ENCODE measurements at places on chromosomes 2 and 18. TPM values are rescaled to one million over a fixed set of nuclear protein-coding genes. Genes with fewer than 3 reads are reported as not detected.

The GCG gene
- total RNA-seq: not detected

DNA sequence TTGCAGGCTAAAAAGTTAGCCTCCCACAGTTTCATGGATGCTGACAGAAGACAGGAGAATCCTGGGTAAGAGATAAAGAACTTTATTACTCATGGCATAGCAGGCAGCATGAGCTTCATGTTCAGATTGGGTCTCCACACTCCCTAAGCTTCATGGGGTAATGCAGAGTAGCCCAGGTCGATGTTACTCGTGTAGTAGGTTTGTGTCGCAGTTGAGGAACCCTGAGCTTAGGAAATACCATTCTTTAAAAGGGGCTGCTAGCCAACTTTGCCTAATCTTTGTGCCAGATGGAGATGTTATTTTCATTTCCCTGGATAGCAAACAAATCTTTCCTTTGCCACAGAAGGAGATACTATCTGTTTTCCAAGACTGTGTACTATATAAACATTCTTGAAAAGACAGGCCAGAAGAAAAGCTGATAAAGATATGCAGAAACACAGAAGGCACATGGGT, 117.6 kb downstream of the LTBP1 start:
- H3K4me3 ChIP-seq: no peak overlapping the region
- peaks cover 19% of the 10 kb centered on the region for H3K4me1 ChIP-seq
- DNase-seq: no peak
- no peaks in the 10 kb centered on the region for H3K36me3 ChIP-seq
- H3K27me3 ChIP-seq: no peaks in the 10 kb centered on the region
- H3K27ac ChIP-seq: no peak overlapping the region

The NEURL3 gene
- not detected for total RNA-seq

DNA sequence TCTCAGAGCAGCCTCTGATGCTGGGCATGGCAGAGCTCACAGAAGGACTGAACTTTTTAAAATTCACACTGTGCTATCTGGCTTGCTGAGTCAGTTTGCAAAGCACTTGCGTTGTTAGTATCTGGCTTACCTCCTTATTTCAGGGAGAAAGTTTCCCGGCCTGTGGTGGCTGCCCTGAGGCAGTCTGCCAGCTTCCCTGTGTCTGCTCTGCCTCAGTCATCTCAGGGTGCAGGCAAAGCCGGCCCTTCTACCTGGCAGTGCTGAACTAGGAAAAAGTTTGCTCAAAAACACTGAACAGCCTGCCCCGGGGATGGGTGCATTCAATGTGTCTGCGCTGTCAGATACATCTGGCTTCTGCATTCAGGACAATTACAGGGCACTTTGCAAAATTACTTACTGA, 90.2 kb upstream of the UXS1 start:
- H3K4me3 ChIP-seq: no peak overlapping the region
- no peak for DNase-seq
- no peaks in the 10 kb centered on the region for H3K27me3 ChIP-seq

The IL1F10 gene
- total RNA-seq: not detected

GRCh38 chr18:48719974-48720654, 181.3 kb downstream of the CTIF start:
- no peaks in the 10 kb centered on the region for H3K36me3 ChIP-seq
- no peaks in the 10 kb centered on the region for H3K27me3 ChIP-seq

DNA sequence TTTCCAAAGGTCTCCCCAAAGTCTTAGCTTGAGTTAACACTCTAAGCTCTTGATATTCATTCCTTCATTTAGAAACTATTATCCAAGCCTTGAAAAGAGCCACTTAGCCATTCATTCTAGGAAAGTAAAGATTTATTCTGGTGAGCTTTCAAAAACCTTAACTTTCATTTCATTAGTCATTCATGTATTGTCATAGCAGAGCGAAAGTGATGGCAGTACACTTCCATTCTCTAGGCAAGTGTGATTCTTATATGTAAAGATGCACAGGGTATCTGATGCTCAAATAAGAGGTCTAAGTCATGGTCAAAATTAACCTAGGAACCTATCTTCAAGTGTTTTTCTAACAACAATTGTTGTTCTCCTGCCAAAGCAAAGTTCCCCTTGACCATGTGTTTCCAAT, 553.0 kb upstream of the FANCL start:
- H3K27me3 ChIP-seq: 0 out of 2 replicates have a peak, but pooled peaks cover 3% of the 10 kb centered on the region
- H3K27ac ChIP-seq: no peak overlapping the region
- H3K36me3 ChIP-seq: no peaks in the 10 kb centered on the region
- H3K4me1 ChIP-seq: no peaks in the 10 kb centered on the region
- no peak for DNase-seq

- no peaks in the 10 kb centered on the region for H3K27me3 ChIP-seq
- H3K36me3 ChIP-seq: no peaks in the 10 kb centered on the region
- H3K4me1 ChIP-seq: peaks cover 6% of the 10 kb centered on the region
- DNase-seq: peak; percentile 17
- no peak overlapping the region for H3K27ac ChIP-seq
Measured at GRCh38 chr2:105606081-105606480, 138.6 kb upstream of the NCK2 start.

Measured in SJCRH30 (cell line).